ENCODE measurements at places on chromosomes 7 and 10.
A peak's percentile ranks its signal among the peaks of the same experiment; 100 is the strongest.

GRCh38 chr10:77152256-77152655, 485.4 kb downstream of the KCNMA1 start:
- DNase-seq: no peak

GRCh38 chr7:139124084-139124914, 14.8 kb upstream of the ZC3HAV1 start:
- no peak for DNase-seq

GRCh38 chr7:97200018-97200417, 82.5 kb downstream of the SDHAF3 start:
- DNase-seq: no peak

- no peak for DNase-seq
These were observed 440.4 kb upstream of the NRP1 start for GRCh38 chr10:33774857-33775256.

GRCh38 chr7:144842377-144842851, 6.6 kb upstream of the TPK1 start:
- peak; percentile 60 for DNase-seq

GRCh38 chr7:124113045-124113444, 80.2 kb upstream of the TMEM229A start:
- no peak for DNase-seq
